Dermis microvascular lymphatic vessel endothelial cell (primary cell): ENCODE measurements at places on chromosomes 7 and 10. TPM values are rescaled to one million over a fixed set of nuclear protein-coding genes. Genes with fewer than 3 reads are reported as not detected.

- DNase-seq, result no peak
These were observed 775.5 kb downstream of the CNTNAP2 start for GRCh38 chr7:146892151-146892550.

DNA sequence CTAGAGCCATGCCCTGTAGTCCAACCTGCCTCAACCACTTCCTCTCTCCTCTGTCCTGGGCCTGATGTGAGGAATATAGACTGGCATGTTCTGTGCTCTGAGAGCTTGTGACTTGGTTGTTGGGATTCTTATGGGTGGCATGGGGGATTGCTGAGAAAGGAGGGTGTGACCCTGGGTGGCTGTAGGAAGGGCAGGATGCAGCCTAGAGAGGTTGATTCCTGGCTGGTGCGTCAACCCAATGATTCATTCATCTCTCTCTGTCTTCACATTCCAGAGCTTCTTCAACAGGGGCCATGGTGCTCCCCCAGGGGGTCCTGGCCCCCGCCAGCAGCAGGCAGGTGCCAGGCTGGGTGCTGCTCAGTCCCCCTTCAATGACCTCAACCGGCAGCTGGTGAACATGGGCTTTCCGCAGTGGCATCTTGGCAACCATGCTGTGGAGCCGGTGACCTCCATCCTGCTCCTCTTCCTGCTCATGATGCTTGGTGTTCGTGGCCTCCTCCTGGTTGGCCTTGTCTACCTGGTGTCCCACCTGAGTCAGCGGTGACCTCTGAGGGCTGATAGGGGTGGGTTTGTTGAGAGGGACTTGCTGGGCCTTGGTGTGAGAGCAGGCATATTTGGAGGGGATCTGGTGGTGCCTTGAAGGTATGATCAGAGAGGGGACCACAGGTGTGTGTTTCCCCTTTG, 2.6 kb downstream of the FAM241B start:
- no peak for DNase-seq

DNA sequence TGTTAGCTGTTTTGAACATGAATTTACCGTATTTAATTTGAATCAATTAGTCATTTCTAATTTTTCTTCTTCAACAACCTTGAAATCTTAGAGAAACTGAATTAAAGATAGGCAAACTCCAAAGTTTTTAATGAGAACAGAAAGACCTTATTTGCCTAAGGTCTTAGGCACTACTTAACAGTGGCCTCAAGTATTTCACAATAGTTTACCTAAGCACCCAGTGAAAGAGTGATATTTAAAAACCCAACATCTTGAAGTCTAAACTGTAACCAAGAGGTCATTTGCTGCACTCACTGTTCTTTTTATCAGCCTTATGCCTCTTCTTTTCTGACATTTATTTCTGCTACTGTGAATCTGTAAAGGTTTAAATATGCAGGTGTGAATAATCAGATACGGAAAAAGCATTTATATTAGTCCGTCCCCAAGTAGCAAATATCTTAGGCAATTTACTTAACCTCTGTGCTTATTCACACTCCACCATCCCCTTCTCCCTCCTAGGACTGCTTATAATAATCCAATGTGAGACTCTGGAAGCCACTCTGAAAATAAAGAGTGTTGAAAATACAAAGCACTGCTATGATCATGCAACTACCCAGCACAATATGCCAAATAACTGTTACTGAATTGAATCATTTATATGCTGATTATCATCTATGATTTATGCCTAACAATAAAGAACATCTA, 105.7 kb downstream of the ELAPOR2 start:
- DNase-seq, result no peak

- peak; percentile 90 for DNase-seq
These were observed 118.5 kb downstream of the NKX6-2 start for GRCh38 chr10:132667342-132668047.

DNA sequence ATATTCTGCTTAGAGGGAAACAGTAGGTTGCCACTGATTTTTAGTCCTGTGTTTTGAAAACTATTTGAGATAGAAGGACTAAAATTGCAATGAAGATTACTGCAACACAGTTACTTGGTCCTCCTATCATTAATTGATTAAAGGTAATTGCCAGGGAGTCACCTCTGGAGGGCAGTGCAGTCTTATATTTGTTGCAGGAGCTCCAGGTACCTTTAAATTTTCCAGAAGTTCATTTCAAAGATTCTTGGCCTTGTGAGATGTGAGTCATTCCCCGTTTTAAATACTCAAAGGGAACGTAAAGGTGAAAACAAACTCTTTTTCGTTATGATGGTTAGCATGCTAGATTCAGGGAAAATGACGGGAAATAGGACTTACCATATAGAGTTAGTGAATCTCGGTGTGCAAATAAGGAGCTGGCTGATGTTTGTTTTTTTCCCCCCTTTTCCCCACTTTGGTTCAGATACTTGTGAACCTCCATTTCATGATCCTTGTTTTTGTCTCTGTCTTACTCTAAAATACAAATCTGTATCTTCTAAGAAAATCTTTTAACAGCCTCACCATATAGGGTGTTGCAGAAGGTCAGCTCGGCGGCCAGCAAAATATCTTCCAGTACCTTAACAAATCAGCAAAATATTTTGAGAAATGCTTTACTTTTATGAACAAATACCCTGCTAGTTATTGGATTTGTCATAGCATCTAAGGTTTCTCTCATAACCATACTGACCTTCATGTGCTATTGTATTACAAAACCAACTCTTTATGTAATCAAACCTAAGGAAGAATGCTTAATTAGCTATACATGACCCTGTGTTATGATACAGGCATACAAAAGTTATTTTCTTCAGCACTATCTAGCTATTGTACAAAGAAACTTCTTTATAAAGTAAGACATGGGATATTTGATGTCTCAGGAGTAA, 143.0 kb upstream of the HDAC9 start:
- peak; percentile 76 for DNase-seq

DNA sequence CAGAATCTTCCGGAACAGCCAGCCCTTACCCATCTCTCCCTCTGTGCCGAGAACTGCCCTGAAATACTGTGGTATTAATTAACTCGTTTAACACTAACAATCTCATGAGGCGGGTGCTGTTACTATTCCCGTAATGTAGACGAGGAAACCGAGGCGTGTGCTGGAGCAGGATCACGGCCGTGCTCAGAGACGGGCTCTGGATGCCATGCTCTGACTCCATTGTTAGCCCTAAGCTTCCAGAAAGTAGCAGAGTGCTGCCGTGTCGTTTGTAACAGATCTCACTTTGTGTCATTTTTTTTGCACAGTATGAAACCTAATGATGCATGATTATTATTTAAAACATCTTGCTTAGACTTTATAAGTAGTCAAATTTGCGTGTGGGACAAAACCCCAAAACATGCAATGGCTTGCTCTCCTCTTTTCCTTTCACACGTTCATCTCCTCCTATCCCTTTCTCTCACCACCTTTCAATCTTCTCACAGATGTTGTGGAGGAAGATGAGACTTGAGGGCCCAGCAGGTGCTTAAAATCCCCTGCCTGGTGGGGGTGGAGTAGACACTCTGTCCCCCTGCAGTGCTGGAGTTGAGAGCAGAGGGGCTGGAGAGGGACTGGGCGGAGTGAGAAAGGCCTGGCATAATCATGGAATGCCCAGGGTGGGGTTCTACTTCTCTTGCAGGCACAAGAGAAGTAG, 482 bp upstream of the ACTR3C start:
- peak; percentile 11 for DNase-seq

- no peak for DNase-seq
These were observed 120.9 kb downstream of the C10orf105 start for GRCh38 chr10:71598621-71599055.

- no peak for DNase-seq
These were observed 280.5 kb downstream of the SFMBT2 start for GRCh38 chr10:7130191-7130911.

DNA sequence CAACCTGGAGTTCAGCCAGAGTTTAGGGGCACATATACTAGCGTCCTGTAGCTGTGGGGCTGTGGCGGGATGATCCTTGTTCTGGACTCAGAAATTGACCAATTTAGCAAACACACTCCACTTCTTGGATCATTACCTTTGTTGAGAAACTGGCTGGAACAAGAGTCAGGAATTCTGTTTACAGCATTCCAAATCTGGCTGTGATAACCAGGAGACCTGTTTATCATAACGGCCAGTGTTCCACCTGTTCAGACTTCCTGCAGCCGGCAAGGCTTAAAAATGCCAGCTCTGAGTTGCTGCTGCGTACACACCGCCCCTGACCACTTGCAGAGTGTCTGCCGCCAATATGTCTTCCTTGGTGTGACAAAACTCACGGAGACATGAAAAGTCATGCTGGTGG, 64.8 kb downstream of the ARMC3 start:
- DNase-seq, result no peak

DNA sequence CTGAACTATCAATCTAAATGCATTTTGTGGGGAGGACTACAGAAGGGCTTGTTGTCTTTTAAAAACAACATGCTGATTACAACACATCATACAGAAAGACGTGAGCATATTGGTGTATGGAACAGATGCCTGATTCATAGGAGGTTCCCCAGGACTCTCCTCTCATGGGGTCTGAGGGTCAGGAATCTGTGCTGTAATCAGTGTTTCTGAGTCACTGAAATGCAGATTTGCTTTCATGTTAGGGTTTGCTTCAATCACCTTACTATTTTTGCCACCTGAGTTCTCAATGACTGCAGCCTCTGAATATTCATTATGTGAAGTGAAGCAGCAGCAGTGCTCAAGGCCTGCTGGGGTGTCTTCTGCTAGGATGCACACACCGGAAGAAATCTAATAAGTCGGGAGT, 550 bp upstream of the ANK3 start:
- no peak for DNase-seq

- DNase-seq, result no peak
These were observed 233.9 kb upstream of the AOAH start for GRCh38 chr7:36958111-36958733.

DNA sequence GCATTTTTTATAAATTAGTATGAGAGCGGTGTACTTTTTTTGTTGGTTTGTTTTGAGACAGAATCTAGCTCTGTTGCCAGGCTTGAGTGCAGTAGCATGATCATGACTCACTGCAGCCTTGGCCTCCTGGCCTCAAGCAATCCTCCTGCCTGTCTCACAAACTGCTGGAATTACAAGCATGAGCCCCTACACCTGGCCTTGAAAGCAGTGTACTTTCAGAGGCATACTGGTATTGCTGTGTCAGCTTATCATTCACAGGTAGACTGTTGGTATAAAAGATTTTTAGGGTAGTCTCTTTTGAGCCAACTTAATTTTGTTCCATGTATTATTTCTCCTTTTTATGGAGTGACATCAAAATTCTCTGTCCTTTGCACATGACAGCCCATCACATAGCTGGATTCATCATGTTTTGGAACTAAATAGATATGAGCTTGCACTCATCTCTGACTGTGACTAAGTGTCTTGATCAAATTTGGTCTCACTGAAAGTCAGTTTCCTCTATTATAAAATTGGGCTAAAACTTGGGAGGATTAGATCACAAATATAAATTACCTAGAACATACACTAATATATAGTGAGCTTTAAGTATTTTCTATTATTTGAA, 12.4 kb downstream of the GNAT3 start:
- peak; percentile 93 for DNase-seq

- DNase-seq, result peak; percentile 82
These were observed 163.0 kb upstream of the KLF14 start for GRCh38 chr7:130896898-130897514.

DNA sequence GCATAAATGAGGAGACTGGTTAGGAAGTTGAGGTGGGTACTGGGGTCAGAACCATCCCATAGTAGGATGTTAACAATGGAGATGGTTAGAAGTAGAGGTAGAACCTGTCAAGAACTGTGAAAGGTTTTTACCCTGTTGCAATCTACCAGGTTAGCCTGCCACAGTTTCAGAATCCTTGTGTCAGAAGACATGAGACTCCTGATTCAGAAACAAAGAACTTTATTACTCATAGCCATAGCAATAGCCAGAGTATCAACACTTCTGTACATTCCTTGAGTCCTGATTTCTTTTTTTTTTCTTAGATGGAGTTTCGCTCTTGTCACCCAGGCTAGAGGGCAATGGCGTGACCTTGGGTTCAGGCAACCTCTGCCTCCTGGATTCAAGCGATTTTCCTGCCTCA, 200.9 kb downstream of the GRM3 start:
- no peak for DNase-seq

DNA sequence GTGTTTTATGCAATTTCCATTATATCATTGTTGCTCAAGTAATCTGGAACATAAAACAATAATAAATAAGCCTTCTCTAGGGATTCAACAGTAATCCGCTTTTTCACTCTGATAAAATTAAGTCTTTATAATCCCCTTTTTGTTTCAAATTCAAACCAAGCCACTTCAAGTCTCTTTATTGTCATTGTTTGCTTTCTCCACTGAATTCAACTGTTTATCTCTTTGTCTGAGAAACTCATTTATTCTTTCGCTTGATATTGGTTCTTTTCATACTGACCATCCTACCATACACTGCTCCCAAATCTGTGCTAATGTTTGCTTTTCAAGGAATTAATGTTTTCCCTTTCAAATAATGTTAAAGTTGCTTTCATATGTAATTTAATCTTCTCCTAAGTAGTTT, 550.4 kb upstream of the PCDH15 start:
- no peak for DNase-seq

- DNase-seq, result no peak
These were observed 975.2 kb downstream of the NRG3 start for GRCh38 chr10:82850191-82850590.

Gene OR6V1
- not detected in 2 replicates for total RNA-seq

Gene NCAPG2
- total RNA-seq, result 10.7 and 16.8 TPM in 2 replicates

Gene CALCR
- not detected in 2 replicates for total RNA-seq

Gene PRKG1
- total RNA-seq, result 0.64 and 2.7 TPM in 2 replicates

Gene SLC26A3
- total RNA-seq, result not detected in 2 replicates

Gene CLEC2L
- total RNA-seq, result not detected in 2 replicates

Gene ACTL6B
- total RNA-seq, result not detected in 2 replicates

Gene NUDT13
- total RNA-seq, result 1.0 and 1.3 TPM in 2 replicates

Gene IGF2BP3
- total RNA-seq, result 4.3 and 12.3 TPM in 2 replicates

Gene CYP3A4
- not detected in 2 replicates for total RNA-seq

Gene C10orf53
- total RNA-seq, result not detected in 2 replicates

Gene RPS24
- total RNA-seq, result 1,484 and 1,977 TPM in 2 replicates

Gene ADCY1
- 0.51 and 1.1 TPM in 2 replicates for total RNA-seq
